ENCODE measurements at places on chromosomes 11 and 22.
A peak's percentile ranks its signal among the peaks of the same experiment; 100 is the strongest.

DNA sequence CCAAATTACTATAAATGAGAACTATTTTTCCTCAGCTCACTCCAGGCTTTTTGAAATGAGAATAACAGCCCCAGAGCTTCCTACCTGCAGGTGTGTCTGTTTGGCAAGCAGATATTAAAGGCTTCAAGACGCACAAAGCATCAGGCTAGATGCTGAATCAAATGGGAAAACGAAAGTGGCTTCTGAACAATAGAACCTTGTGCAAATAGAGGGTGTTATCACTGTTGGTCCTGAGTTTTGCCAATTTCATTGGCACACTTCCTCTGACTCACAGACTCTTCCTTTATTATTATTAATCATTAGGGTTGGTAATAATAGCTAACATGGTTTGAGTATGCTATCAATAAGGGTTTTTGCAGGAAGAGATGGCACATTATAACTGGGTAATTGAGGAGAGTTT, 13.4 kb downstream of the SYT13 start:
- DNase-seq, result no peak

GRCh38 chr11:116691771-116692177, 81.0 kb downstream of the BUD13 start:
- DNase-seq, result peak; percentile 55

- no peak for DNase-seq
Observed at GRCh38 chr11:32510039-32510438, 73.6 kb upstream of the EIF3M start.

GRCh38 chr11:59175091-59175501, 3.2 kb downstream of the DTX4 start:
- no peak for DNase-seq

GRCh38 chr11:117639601-117640000, 157.4 kb downstream of the DSCAML1 start:
- DNase-seq, result no peak

GRCh38 chr11:45847911-45848316, 639 bp downstream of the CRY2 start:
- peak; percentile 21 for DNase-seq

DNA sequence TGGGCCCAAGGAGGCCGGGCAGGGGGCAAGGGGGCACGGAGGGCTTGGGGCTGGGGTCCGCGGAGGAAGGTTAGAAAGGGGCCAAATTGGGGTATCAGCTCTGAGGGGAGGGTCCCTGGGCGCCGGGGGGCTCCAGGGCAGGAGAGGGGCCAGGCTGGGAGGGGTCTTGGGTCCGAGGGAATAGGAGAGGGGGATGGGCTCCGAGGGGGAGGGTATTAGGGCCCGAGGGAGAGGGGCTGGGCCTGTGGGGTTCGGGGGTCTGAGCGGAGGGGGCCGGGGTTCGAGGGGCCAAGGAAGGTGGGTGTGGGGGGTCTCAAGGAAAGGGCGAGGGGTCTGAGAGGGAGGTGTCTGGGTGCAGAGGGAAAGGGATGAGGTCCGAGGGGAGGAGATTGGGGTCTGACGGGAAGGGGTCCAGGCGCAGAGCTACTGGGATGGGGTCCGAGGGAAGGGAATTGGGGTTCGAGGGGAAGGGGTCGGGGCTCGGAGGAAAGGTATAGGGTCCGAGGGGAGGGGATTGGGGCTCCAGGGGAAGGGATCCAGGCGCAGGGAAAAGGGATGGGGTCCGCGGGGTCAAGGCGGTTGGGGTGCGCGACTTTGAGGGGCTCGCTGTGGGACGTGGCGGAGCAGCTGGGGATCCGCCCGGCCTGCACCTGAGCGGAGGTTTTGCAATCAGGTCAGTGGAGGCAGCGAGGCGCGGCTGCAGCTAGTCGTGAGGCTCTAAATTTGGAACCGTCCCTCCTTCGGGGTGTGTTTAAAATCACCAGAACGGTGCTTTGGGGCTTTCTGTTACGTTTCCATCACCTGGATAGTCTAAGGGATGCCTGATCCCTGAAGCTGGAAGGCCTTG, 728 bp downstream of the CTTN start:
- DNase-seq, result no peak

DNA sequence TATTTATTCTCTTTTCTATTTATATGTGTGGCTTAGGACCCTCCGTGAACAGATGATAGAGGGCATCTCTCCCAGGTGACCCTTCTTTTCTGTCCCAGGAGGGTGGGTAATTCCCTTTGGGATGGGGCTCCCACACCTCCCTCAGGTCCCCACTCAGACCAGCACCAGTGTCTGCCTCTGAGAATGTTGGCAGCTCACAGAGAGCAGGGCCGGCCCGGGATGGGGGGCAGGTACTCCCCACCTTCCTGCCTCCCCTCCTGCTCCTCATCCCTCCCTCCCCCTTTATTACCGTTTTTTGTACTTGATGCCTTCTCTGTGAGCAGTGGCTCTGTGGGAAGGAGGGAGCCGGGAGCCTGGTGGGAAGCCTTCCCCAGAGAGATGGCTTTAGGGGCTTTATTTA, 4.8 kb upstream of the HINFP start:
- no peak for DNase-seq

DNA sequence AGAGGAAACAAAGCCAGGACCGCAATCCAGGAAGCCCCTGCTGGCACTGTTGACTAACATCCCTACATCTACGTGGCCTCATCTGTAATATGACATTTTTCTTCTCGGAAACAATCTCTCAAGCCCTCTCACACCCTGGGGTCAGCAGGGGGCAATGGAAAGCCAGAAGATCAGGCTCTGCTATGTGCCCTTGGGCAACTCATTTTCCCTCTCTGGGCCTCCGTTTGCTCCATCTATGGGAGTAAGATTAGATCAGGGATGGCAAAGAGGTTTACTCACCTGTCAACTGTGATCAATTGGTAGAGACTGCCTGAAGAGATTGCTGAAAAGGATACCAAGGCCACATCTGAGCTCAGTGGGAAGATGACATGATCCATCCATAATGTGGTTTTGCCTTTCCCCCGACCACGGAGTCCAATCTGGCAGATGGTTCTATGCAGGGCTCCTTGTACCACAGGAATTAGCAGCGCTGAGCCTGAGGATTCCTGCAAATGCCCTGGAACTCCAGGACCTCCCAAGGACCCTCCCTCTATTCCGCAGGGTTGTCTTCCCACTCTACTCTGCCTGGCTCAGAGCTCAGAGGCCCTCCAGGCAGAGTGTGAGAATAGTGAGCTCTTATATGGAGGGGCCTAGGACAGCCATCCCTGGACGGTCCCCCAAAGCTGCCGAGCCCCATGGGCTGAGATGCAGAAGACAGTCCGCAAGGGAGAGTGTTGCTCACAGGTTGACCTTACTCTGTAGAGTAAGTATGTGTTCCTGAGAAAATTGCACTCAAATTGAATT, 66.1 kb downstream of the CHST1 start:
- DNase-seq, result no peak

DNA sequence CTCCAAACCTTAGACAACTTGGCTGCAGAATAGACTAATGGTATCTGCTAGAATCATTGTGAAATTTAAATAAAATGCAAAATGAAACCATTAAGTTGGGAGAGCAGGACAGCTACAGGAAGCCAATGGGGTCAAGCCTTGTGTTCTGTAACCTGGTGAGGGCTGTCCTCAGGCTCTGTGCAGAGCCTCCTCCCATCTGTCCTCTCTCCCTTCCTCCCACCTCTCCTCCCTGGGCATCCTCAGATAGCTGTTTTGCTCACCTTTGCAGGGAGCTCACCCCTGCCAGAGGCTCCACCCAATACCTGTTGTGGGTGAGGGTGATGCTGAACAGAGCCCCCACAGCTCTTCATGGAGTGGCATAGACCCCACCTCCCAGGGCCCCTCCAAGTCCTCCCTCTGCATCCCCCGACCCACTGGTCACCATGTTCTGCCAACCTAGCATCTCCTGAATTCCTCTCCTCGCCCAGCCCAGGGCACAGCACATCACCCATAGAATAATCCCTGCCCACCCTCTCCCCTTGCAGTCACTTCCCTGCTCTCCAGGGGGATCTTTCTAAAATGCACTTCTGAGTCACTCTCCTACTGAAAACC, 100.3 kb downstream of the PDE2A start:
- DNase-seq, result no peak

DNA sequence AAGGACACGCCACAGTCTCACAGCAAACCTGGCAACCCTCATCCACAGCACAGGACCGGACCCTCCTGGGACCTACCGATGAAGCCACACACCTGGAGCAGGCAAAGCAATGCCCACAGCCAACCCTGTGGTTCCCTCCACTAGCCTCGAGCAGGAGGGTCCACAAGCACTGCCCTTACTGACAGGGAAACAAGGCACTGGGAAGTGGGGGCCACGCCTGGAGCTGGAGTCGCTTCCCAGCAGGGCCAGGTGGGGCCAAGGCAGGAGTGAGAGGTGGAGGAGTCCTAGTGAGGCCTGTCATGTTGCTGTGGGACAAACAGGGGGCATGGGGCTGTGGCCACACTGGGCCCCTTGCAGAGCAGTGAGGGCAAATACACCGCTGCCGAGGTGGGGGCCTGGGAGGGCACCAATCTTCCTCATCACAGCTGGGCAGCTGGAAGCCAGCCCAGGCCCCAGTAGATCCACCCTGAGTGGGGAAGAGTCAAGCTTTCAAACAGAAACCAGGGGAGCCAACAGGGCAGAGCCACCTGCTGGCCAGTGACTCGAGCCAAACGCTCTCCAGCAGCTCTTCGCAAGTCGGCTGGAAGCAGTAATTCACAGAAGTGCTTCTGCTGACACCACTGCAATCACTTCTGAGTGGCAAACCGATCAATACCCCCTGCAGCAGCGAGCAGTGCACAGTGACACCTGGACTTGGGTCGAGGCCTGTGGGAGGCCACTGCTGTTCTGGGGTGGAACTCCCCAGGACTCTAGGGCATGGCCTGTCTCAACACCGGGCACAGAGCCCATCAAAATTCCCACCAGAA, 13.7 kb downstream of the SULT4A1 start:
- DNase-seq, result no peak

DNA sequence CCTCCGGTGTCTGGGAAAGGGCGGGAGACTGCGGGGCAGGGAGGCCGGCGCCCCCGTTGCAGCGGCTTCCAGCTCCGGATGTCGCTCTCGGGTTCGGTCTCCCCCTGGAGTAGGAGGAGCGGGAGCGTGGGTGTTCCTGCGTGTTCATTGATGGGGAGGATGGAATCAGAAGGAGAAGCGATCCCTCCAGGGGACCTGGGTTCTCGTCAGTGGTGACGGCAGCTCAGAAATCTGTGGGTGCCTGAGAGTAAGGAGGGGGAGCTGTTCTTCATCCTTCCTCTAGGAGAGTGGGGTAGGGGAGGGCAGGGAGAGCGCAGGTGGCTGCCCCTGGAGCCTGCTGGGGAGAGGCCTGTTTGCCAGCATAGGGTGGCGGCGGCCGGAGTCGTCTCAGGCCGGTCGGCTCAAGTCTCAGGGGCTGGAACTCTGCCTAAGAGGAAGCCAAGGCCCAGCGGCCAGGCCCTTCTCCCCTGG, 1.1 kb downstream of the UBASH3B start:
- peak; percentile 22 for DNase-seq

- no peak for DNase-seq
Observed at GRCh38 chr11:122733318-122733717, 77.8 kb downstream of the UBASH3B start.

DNA sequence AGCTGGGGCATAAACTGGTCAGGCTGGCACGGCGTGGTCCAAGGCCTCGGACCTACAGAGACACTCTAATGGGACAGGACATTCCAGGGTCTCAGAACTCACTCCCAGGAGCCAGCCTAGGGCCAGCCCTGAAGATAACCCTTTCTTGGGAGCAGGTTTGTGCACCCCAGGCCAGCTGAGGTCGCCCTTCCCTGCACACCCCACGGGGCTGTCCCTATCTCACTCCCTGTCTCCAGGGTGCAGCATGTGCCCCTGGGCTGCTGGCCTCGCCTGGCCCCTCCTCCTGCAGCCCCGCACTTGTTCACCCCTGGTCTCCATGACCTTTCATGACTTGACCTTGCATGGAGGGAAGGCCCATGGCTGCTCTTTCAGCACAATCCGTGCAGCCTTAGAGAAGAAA, 1321.8 kb downstream of the BRD1 start:
- DNase-seq, result no peak

GRCh38 chr22:35315855-35316745, 16.4 kb downstream of the TOM1 start:
- no peak for DNase-seq

GRCh38 chr22:25996669-25997068, 172.6 kb upstream of the SEZ6L start:
- no peak for DNase-seq

- no peak for DNase-seq
Observed at GRCh38 chr11:62142921-62143320, 19.1 kb downstream of the INCENP start.

DNA sequence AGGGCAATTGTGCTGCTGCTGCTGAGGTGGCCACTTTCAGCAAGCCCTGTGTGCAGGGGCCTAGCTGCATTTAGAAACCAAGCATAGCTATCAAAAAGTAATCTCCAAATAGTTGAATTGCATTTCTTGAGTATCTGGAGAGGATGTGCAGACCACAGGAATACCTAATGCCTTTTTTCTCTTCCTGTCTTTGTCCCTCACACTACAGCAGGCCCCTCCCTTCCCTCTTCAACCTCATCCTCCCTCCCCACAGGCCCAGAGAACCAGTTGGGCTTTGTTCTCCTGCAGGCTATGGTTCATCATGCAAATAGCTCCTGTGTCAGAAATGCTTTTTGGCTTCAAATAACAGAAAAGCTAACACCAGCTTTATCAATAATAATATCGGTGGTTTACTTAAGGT, 47.7 kb downstream of the DKK3 start:
- DNase-seq, result no peak

- DNase-seq, result no peak
Observed at GRCh38 chr22:36379593-36380361, 8.0 kb downstream of the MYH9 start.

DNA sequence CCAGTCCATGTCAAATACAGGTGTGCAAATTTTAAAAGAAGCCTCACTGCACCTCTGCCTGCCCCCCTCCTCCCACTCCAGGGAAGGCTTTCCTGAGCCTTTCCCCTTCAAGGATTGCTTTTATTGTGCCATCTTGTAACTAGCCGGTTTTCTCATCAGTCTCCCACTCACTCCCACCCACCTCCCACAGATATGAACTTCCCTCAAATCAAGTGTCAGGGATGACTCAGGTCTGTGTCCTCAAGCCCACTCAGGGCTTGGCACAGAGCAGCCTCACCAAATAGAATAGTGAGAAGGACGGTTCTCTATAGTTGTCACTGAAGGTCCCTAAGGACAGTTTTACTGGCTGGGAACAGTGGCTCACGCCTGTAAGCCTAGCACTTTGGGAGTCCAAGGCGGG, 43.0 kb downstream of the THAP12 start:
- no peak for DNase-seq

Data from progenitor cell of endocrine pancreas (in vitro differentiated cells).